ENCODE measurements at places on chromosomes 1 and 21.
A peak's percentile ranks its signal among the peaks of the same experiment; 100 is the strongest.

GRCh38 chr1:152479792-152480595 is 30.6 kb upstream of the LCE5A start:
- DNase-seq: no peak

- no peak for DNase-seq
These were observed 83.5 kb downstream of the HHAT start for GRCh38 chr1:210412240-210412639.

DNA sequence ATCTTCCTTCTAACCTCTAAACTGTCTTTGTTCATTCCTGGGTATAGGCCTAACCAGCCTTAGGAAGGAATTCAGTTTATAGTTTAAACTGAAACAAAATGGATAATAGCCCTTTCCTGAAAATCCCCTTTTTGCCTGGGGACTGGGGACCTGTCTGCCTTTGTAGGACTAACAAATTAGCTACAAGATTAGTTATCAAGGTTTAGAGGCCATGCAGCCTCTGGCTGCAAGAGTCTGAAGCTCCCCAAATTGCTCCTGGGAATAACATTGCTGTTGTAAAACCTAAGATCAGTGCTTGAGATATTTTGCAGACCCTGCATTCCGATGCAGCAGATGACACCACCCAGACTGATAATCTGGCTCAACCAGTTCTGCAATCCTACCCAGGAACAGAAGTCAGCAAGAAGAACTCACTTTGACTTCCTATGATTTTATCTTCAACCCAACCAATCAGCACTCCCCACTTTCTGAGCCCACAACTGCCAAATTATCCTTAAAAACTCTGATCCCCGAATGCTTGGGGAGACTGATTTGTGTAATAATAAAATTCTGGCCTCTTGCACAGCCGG is 96.6 kb upstream of the ETV3 start:
- DNase-seq: no peak

GRCh38 chr1:226700861-226701260 is 38.2 kb downstream of the ITPKB start:
- no peak for DNase-seq

- no peak for DNase-seq
These were observed 196.8 kb downstream of the PTBP2 start for GRCh38 chr1:96918406-96918805.

DNA sequence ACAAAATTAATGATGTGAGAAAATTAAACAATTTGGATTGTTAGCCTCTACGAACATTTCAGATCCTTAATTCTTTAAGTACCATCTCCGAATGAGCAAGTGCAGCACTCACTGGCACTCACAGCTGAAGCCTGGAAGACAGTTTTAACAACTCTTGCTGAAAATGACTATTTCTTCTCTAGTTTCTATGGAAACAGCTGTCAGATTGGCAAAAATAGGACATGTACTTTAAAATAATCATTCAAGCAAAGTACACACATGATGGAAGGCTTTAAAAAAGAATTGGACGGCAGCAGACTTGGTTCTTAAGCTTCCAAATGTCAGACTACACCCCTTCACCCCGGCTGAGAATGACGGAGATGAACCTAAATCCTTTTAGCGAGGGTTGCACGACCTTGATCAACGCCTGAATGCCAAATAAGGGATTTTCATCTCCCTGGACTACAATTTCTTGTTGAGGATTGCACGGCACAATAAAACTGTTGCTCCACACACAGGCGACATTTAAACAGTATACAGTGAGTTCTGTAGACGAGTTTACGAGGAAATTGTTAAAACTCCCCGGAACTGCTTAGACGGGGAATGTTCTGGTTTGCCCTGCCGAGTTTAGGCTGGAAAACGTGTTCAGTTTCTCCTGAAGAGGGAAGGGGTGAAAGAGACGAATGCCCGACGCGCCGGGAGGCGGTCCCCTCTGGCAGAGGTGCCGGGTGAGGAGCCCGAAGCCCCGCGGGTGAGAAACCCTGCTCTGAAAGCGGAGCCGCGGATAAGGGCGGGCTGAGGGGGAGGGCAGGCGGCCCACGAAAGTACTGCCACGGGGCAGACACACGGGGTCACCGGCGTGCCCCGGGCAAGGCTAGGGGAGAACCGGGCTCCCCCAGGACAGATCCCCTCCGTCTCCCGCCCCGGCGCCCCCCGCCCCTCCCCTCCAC is 671 bp downstream of the OMA1 start:
- DNase-seq: peak; percentile 28

- DNase-seq: no peak
These were observed 11.5 kb downstream of the ALDH4A1 start for GRCh38 chr1:18890706-18891425.

DNA sequence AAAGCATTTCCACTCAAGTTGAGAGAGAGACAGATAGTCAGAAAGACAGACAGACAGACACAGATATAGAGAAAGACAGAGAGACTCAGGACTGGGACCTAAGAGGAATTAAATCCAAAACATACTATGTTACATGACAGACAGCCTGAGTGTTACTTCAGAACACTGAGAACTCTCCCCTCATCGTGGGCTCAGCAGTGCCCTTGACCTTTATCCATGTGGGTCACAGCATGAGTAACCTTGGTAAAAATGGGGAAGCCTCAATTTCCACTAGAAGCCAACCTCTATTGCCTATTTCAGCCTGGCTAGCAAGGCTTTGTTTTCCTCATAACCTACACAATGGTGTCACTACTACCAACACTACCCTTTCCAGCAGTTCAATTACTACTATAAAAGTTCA is 81.9 kb upstream of the TRABD2B start:
- DNase-seq: no peak

All from NCI-H1092 (cell line).